Right forelimb (tissue), 1 donor: ENCODE measurements at places on chromosomes 5 and 9.

DNA sequence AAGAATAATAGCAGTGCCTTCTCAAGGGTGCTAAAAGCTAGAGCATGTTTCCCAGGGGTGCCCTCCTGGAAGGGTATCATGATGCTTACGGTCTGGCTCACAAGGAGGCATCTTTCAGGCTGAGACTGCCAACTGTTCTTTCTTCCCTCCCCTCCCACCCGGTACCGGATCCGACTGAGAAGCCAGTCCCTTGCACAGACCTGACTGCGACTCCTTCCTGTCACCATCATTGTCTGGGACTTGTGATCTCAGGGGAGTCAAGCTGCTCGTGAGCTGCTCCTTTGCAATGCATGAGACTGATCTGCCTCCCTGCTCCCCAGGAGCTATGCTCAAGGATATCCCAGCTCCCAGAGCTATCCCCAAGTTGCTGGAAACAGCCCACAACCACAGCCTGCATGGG lies 170.8 kb downstream of the GADD45G start:
- no peak for DNase-seq

GRCh38 chr5:160906090-160906489 lies 54.1 kb upstream of the ATP10B start:
- no peak for DNase-seq

DNA sequence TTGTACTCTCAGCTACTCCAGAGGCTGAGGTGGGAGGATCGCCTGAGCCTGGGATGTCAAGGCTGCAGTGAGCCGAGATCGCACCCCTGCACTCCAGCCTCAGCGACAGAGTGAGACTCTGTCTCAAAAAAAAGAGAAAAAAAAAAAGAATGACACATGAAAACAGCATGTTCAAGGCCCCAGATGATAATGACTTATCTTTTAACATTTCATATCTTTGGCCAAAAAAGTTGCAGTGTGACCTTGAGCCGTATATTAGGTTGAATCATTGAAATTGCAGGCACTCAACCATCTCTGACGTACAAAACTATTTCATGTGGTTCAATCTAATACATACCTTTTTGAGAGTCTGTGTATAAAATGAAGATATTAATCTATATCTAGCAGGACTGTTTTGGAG lies 79.1 kb upstream of the CPEB4 start:
- DNase-seq = no peak

- DNase-seq = no peak
Measured at GRCh38 chr9:137147793-137148160, 8.8 kb downstream of the GRIN1 start.

DNA sequence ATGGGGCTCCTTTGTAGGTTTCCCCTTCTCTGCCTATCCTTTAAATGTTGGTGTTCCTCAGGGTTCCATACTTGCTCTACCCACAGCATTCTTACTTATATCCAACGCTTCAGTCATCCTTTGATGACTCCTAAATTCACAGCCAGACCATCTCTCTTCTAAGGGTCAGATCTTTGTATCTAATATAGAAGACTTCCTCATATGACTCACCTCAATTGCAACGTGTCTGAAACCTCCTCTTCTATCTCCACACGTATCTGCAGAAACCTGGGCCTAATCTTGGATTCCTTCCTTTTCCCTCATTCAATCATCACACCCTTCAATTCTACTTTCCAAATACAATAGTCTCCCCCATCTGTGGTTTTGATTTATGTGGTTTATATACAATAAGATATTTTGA lies 68.3 kb downstream of the HMGCR start:
- no peak for DNase-seq
